ENCODE measurements at places on chromosomes 2 and 18.

GRCh38 chr18:48835745-48836170, 115.0 kb downstream of the SMAD7 start:
- DNase-seq, result no peak

DNA sequence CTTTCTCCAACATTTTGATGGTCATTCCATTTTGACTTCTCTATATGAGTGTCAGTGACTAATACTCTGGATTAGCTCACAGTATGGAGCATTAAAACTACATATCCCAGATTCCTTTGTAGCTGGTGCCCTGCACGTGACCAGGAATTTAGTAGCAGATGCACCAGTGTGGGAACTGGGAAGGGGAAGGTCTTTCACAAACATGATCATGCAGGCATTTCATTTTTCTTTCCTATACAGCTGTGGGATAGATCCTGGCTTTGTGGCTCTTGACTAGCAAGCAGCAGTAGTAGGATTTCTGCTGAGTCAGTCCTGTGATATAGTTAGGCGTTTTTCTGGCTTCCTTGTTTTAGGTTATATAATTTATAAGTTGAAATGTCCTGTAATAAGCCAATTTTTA, 971.0 kb upstream of the CDH2 start:
- DNase-seq, result no peak

GRCh38 chr2:28956415-28956826, 24.7 kb upstream of the TOGARAM2 start:
- no peak for DNase-seq

DNA sequence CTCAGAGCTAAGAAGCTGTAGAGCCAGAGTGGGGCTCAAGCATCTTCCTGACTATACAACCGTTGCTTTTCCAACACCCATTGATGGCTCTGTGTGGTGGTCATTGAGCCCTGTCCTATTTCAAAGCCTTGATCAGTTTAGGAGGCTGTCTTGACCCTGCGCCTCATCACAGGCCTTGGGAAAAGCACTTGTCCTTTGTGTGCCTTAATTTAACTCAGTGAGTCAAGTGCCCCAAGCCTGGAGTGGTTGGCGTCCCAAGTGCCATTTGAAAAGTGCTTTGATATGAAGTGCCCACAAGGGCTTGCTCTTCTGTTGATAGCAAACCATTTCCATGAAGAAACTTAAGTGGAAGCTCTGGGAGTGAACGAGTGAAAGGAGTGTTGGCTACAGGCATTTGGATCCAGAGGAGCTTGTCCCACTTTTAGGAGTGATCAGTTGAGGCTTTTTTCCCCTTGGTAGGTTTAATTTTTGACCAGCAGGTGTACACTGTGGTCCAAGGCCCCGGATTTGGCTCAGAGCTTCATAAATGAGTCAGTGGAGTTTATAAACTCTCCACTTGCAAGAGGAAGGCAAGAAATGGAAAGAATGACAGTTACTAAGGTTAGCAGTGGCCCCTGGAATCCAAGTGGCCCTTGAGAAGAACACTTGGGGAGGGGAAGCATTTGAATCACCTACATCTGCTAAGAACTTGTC, 50.3 kb downstream of the ACTR2 start:
- DNase-seq, result no peak

- DNase-seq, result no peak
Observed at GRCh38 chr2:163646687-163647086, 89.1 kb downstream of the FIGN start.

DNA sequence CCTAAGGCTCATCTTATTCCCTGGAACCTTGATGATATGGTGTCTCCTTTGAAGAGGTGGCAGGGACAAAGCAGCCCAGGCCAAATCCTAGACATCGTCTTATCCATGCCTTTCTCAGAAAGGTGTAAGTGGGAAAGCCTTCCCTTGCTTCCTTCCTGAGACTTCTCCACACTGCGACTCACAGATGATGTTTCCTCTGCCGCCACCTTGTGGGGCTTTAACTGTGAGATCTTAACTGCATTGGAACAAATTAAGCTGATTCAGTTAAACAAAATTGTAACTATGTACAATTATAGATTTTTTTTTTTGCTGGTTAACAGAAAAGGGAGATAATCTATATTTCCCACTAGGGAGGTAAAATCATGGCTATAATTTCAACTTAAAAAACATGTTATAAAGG, 10.0 kb upstream of the GCA start:
- no peak for DNase-seq

GRCh38 chr2:5164776-5165525, 527.2 kb upstream of the SOX11 start:
- DNase-seq, result no peak

GRCh38 chr2:7913974-7914373, 767.9 kb upstream of the ID2 start:
- DNase-seq, result no peak

DNA sequence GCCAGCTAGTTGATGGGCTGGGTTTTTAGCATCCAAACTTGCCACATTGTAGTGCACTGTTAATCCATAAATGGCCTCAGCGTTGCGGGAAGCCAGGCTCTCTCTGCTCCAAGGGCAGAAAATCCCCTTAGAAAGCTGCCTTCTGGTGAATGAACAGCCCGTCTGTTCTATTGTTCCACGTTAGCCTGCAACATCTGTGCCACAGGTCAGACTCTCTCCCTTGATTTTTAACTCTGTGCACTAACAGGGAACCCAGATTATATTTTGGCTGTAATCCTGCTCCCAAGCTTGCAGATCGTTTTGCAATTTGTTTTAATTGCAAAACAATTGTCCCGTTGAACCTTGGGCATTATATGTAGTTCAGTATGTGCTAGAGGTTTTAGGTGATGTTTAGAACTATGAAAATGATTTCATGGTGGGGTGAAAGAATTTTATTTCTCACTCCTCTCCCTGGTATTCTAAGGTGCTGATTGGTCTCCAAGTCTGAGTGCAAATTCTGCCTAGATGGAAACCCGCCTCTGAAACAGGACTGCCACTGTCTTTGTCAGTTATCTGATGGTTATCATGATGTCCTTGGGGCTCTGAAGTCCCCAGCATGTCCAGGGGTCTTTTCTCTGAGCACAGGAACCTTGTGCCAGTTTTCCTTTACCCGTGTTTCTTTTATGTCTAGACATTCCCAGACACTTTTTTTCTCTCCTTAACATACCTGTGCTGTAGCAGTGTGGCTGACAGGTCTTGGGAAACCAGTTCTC, 106.6 kb downstream of the MAP4K4 start:
- no peak for DNase-seq

DNA sequence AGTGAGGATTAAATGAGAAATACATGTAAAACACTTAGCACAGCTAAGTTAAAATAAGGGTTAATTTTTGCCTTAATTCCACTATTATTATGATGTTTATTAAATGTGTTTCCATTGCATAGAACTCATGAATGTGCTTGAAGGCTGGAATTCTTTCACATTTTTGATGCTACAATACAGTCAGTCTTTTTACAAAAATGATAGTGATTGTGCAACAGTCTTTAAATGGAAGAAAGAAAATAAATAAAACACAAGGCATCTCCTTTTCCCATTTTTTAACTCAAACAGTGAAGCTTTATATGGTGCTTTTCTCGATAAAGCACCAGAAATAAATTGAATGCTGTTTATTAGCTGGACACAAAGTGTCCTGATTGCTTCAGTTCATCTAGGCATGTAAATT, 123.9 kb downstream of the MAP2 start:
- no peak for DNase-seq

All from lower leg skin (tissue), 4 donors.